GM23248 (cell line): ENCODE measurements at places on chromosomes 6 and 20.

DNA sequence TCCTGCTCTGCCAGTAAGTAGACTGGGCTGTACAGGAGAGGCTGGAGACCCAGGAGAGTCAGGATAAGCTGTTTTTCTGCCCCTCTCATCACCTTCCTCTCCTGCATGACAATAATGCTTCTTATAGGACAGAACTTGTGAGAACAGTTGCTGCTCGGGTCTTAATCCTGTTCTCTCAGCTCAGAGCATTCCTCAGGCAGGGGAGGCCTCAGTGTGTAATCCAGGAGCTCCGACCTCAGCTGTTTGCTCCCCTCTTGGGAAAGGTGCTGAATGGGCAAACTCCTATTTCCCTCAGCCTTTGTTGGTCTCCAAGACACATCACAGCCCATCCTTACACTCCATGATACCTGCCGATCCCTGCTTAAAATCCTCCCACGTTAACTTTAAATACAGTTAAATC lies 134.9 kb upstream of the LRFN2 start:
- H3K27ac ChIP-seq = no peak overlapping the region
- no peak overlapping the region for H3K4me3 ChIP-seq
- no peak for DNase-seq
- H3K36me3 ChIP-seq = no peaks in the 10 kb centered on the region
- H3K27me3 ChIP-seq = no peaks in the 10 kb centered on the region
- peaks cover 18% of the 10 kb centered on the region for H3K4me1 ChIP-seq

GRCh38 chr6:93164781-93165180 lies 254.6 kb downstream of the EPHA7 start:
- DNase-seq = no peak
- H3K4me1 ChIP-seq = no peaks in the 10 kb centered on the region
- no peak overlapping the region for H3K4me3 ChIP-seq
- no peaks in the 10 kb centered on the region for H3K36me3 ChIP-seq
- H3K27me3 ChIP-seq = no peaks in the 10 kb centered on the region

DNA sequence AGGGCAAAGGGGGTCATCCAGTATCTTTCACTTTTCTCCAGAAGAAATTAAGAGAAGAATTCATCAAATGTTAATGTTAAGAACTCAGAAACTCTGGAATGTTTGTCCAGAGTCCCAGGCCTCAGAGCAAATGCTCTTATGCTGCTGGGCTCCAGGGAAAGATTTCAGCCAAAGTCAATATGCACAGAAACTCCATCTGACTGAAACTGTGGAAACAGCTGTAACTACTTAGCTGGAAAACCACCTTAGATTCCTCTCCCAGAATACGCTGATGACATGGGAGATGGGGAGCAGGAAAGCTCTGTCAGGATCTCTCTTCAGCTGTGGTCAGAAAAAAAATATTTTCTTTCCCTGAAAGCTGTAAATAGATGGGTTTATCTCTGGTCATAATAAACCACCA lies 559.6 kb downstream of the RFPL4B start:
- peak; percentile 54 for DNase-seq
- H3K27me3 ChIP-seq = no peaks in the 10 kb centered on the region
- H3K4me1 ChIP-seq = peaks cover 24% of the 10 kb centered on the region
- no peaks in the 10 kb centered on the region for H3K36me3 ChIP-seq
- H3K4me3 ChIP-seq = no peak overlapping the region
- H3K27ac ChIP-seq = 0 out of 2 replicates have a peak overlapping the region, but pooled peaks have one; percentile 8

DNA sequence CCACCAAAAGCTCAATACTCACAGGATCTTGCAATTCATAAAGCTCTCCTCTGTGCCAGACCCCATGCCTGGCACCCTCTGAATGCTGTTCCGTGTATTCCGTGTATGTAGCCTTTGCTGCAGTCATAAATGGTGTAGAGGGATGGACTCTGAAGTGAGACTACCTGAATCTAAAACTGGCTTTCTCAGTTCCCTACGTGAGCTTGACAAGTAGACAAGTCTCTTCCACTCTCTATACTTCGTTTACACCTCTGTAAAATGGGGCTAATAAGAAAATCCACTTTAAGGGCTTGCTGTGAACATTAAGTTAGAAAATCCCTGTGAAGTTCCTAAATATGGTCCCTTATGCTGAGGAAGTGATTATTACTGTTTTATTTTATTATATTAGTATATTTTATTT lies 31.5 kb downstream of the PPP1R16B start:
- no peak overlapping the region for H3K4me3 ChIP-seq
- no peaks in the 10 kb centered on the region; the same call in 1 of the 2 replicates for H3K27me3 ChIP-seq
- H3K36me3 ChIP-seq = no peaks in the 10 kb centered on the region
- no peak overlapping the region for H3K27ac ChIP-seq
- no peaks in the 10 kb centered on the region for H3K4me1 ChIP-seq
